ENCODE measurements at places on chromosomes 5 and 9.
A peak's percentile ranks its signal among the peaks of the same experiment; 100 is the strongest.

- no peak for DNase-seq
Observed at GRCh38 chr9:112380825-112381221, 915 bp downstream of the HSDL2 start.

DNA sequence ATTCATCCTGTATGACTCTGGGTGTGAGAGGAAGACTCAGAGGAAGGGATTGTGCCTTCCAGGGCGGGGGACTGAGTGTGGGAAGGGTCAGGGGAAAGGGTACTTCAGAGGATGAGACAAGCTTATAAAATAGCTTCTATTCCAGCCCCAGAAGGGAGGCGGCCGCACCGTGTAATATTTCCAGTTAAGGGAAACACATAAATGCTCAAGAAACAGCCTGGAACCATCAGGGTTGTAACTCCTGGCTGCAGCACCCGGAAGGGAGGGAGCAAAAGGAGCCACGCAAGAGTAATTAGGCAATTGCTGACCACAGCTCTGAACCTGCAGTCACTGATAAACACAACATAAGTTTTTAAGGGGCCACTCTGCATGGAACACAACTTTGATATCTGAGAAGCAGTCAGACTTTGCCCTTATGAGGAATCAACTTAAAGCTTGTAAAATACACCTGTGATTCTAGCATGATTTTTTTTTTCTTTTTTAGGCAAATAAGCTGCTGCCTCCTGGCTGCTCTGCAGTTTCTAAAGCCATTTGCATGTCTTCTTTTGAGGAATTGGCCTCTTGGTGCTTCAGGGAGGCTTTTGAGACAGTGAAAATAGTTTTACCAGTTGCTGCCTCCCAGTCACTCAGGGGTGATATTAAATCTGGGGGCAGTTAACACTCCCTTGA lies 382.7 kb downstream of the ENC1 start:
- DNase-seq: no peak

DNA sequence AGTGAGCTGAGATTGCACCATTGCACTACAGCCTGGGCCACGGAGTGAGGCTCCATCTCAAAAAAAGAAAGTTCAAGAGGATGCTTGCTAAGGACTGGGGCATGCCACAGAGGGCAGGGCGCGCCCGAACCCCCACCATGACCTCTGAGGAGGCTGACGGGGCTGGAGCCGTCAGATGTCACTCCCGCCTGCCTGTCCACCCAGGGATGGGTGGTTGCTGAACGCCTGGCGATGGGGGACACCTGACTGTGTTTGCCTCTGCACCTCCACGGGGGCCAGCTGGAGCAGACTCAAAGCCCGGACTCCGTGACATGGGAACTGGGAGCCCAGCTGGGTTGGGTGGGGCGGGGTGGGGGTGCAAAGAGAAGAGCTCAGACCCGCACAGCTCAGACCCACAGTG lies 31.9 kb downstream of the ADAMTSL2 start:
- no peak for DNase-seq

- no peak for DNase-seq
Observed at GRCh38 chr9:27537027-27537435, 7.4 kb upstream of the MOB3B start.

GRCh38 chr5:168852329-168852728 lies 273.2 kb upstream of the PANK3 start:
- no peak for DNase-seq

- no peak for DNase-seq
Observed at GRCh38 chr5:104178829-104179456, 616.4 kb upstream of the NUDT12 start.

GRCh38 chr5:74201334-74202081 lies 439.0 kb downstream of the ENC1 start:
- no peak for DNase-seq

GRCh38 chr5:142610176-142611001 lies 75.5 kb downstream of the FGF1 start:
- DNase-seq: no peak

- no peak for DNase-seq
Observed at GRCh38 chr9:89884356-89885083, 279.7 kb downstream of the GADD45G start.

GRCh38 chr5:109964136-109964535 lies 274.4 kb downstream of the MAN2A1 start:
- DNase-seq: no peak

DNA sequence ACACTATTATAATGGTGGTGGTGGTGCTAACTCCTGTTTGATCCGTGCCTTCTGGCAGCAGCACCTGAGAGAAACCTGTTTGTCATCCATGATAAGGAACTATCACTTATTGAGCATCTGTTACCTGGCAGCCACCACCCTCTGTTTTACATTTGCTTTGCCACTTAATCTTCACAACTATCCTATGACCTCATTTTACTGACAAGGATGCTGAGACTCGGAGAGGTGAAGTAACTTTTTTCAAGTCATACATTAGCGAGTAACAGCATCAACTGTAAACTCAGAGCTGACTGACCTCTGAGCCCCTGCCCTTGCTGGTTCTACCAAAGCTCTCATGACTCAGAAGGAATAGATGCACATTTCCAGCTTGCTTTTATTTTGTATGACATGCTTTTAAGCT lies 81.1 kb downstream of the EGFLAM start:
- no peak for DNase-seq

DNA sequence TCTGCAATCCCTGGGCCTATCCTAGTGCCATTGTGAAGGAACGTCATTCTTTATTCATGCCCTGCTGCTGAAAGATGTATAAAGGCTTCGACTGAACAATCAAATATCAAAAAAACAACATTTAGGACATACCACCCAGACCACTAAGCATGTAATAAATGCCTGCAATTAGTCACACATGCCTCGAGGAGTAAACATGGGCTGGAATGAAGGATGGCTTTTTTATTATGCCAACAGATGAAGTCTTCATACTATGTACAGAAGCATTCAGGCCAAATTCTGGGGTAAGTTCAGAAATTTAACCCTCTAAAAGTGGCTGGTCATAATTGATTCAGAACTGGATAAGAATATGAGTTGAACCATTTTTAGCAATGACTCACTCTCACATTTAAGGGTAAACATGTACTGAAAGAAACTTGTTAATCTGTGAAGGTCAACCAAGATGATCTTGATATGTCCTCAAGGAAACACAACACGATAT lies 38.1 kb downstream of the FAM240B start:
- DNase-seq: no peak

GRCh38 chr9:21591221-21592062 lies 109.3 kb upstream of the IFNE start:
- peak; percentile 67 for DNase-seq

GRCh38 chr9:73219985-73220626 lies 68.4 kb downstream of the ANXA1 start:
- DNase-seq: no peak

DNA sequence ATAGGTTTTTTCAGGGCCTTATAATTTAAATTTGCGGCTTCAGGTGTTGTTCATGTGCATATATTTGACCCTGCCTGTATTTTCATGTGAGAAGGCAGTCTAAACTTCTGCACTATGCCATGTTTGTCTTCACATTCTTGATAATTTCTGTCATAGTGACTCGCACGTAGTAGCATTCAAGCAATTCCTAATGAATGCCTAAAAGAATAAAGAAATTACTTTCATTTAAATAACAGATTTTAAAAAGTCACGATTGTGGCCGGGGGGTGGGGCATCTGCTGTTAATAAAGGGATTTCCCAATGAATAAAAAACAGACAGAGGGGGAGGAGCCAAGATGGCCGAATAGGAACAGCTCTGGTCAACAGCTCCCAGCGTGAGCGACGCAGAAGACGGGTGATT lies 318.0 kb downstream of the ADAMTS6 start:
- DNase-seq: no peak

DNA sequence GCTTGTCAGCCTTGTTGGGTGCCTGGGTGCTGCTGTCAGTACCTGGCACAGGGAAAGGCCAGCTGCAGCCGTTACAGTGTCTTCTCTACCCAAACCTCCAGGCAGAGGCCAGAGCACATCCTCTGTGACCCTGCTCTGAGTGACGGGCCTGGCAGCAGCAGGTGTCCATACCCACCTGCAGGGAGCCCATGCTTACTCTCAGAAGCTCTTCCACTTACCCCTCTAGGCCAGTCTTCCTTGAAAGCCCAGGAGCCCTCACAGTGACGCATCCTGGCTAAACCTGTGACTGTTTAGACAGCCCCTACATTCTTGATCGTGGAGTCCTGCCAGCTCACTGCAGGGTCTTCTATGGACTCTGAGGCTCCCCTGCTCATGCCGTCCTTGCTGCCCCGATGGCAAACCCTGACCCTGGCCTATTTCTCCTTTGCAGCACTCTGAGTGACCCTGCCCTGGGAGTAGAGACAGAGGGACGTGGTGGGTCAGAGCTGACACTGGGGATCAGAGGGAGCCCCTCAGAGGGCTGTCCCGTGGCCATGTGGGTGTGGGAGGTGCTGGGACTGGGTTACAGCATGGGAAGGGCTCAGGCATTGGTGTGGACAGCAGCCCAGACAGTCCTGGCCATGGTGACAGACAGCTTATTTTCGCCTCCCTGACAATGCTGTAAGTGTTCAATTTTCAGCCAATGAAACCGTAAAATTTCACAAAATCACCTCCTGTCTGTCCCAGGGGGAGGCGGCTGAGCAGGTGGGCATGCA lies 67.6 kb upstream of the RNF130 start:
- no peak for DNase-seq

DNA sequence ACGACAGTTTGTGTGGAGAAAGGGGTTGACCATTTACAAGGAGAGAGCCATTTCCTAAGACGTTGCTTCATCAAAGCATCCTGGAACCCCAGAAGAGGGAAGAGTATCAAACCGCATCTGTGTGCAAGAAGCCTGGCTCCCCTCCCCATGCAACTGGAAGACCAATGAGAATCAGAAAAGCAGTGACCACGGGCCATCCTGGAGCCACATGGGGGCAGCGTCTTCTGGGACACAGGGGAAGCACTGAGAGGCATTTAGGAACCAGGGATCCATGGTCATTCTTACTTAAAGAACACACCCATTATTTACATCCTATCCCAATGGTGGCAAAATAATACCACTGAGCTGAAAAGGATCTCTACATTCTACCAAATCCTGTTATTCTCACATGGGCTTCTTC lies 29.3 kb downstream of the SEMA5A start:
- no peak for DNase-seq

DNA sequence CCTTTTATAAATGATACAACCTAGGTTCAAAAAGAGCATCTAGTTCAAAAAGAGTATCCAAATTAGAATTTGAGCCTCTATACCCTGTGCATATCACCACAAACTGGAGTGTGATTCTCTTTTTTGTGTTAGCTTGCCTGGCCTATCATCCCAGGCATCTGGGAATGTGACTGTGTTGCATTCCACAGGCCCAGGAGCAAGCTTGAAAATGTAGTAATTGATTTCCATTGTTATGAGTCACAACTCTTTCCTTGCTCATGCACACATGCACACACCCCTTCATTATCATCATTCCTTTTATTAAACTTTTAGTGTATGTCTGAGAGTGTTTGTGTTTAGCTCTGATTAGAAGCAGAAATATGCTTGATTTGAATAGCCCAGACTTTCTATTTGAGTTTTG lies 75.2 kb downstream of the FCHO2 start:
- no peak for DNase-seq

DNA sequence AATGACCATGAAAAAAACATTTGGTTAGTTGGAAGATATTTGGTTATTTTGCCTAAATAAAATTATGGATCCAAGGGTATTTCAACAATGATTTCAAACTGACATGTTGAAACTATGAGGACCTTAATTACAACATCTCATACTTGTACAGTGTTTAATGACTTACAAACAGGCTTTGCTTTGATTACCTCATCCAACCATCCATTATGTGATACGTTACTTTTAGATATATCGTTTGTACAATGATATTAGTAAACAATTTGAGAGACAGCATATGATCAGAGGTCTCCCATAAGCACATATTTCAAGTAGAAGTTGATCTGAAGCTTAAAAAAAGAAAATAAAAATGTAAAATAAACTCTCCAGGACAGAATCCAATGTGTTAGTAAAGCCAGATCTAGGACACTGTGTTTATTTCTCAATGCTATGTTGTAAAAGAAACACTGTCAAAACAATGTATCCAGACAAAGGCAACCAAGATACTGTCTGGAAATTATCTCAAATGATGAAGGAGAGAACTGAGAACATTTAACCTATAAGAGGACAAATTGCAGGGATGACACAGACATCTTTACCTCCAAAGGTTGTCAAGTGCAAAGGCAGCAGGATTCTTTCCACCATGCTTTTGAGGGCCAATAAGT lies 116.0 kb upstream of the TARS1 start:
- DNase-seq: no peak

GRCh38 chr5:126647071-126647470 lies 46.3 kb downstream of the PHAX start:
- DNase-seq: no peak

- no peak for DNase-seq
Observed at GRCh38 chr5:72314571-72315172, 5.4 kb downstream of the MRPS27 start.

DNA sequence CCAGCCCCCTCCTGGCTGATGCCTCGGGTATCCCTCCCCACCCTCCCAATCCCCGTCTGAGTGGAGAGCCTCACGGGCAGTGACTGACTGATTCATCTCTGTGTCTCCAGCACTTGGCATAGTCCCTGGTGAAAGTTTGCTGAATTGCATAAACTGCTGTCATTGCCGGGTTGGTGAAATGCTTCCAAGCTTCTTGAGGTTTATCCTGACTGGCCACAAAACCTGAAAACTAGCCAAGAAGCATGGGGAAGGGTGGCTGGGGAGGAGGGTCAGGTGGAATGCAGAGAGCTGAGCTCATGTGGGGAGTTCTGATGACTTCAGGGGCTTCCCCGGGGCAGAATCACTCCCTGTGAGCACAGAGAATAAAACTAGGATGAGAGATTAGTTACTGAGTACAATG lies 56.9 kb upstream of the GGTA1 start:
- no peak for DNase-seq

DNA sequence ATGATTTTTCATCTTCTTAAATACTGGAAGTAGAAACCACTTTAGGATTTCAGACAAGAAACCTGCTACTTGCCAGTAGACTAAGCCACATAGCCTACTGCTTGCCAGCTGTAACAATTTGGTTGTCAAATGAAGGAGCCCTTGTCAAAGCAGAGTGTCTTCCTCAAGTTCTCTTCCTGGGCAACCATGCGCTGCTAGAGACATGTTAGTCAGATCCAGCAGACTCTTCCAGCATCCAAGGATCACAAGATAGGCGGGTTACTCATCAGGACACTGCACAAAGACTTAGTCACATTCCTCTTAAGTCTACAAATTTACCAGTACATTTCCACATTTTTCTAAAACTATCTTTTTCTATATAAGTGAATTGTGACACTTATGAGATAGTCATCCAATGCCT lies 24.4 kb downstream of the SKIC3 start:
- DNase-seq: no peak
